ENCODE measurements at places on chromosomes 4 and X.

DNA sequence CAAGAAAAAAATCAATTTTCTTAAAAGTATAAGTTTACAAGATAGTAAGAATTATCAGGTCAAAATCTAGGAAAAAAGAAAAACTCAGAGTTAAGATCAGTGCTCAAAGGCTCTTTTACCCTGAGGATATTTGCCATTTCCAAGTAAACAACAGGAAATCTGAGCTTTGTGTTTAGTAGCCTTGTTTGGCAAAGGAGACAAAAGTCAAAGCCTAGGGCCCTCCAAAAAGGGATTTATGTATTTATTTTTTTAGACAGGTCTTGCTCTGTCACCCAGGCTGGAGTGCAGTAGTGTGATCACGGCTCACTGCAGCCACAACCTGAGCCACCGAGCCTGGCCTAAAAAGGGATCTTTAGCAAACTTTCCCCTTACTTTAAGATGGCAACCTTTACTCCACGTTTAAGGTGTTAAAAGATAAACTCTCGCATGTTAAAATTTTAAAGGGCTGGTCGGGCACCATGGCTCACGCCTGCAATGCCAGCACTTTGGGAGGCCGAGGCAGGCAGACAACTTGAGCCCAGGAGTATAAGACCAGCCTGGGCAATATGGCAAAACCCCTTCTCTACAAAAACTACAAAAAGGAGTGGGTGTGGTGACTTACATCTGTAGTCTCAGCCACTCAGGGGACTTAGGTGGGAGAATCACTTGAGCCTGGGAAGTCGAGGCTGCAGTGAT, 21.3 kb upstream of the OPHN1 start:
- DNase-seq: no peak

GRCh38 chr4:16597845-16598596, 300.4 kb downstream of the LDB2 start:
- no peak for DNase-seq

- no peak for DNase-seq
Observed at GRCh38 chr4:164734484-164734883, 19.4 kb upstream of the SMIM31 start.

DNA sequence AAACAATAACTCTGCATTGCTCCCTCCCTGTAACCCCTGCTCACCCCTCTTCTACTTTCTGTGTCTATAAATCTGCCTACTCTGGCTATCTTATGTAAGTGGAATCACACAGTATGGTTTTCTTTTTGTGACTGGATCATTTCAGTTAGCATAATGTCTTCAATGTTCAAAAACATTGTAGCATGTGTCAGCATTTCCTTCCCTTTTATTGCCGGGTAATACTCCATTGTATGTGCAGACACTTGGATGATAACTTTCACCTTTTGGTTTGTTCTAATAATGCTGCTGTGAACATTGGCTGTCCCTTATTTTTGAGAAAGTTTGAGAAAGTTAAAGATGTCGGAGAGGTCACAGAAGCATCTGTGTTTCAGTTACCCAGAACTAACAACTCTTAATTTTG, 60.6 kb upstream of the TLR2 start:
- no peak for DNase-seq

- DNase-seq: no peak
Observed at GRCh38 chr4:66885501-66886165, 659.7 kb downstream of the CENPC start.

- DNase-seq: no peak
Observed at GRCh38 chrX:112784692-112785091, 55.9 kb downstream of the AMOT start.

- no peak for DNase-seq
Observed at GRCh38 chrX:122187069-122187713, 996.9 kb upstream of the GRIA3 start.

- no peak for DNase-seq
Observed at GRCh38 chr4:121183361-121183760, 19.2 kb upstream of the TNIP3 start.

GRCh38 chrX:99421796-99422195, 988.3 kb downstream of the PCDH19 start:
- no peak for DNase-seq

DNA sequence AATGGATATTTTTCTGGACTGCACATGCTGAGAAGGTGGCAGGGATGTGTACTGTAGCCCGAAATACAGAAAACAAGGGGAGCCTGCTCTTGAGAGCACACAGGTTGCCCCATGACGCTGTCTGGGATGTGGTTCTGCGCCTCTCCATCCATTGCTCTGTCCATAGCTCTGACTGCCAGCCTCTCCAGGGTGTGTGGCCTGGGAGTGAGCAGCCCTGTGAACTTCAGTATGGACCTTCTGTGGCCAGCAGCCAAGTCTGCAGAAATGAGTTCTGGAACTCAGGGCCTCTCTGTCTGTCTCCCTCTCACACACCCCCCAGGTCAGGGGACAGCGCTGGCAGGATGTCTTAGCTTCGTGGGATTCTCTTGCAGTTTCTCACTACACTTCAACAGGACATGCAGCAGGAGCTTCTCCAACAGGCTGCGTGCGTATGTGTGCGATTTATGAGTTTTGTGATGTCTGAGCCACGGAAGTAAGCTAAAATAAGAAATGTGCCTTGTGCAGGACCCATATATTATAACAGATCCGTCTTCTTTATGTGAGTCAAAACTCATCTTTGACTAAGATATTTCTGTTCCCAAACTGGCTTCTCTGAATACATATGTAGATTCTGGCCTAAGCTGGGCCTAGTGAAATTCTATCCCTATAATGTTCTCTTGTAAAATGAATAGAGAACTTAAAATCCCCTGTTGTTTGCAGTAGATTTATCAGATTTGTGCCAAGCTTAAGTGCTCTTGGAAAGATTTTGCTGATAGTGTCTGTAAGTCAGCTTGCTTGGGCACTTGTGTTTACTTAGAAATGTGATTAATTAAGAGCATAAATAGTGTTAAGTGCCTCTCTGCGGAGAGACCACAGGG, 40.0 kb downstream of the PROM1 start:
- DNase-seq: no peak
